ENCODE measurements at places on chromosomes 5 and 9.

DNA sequence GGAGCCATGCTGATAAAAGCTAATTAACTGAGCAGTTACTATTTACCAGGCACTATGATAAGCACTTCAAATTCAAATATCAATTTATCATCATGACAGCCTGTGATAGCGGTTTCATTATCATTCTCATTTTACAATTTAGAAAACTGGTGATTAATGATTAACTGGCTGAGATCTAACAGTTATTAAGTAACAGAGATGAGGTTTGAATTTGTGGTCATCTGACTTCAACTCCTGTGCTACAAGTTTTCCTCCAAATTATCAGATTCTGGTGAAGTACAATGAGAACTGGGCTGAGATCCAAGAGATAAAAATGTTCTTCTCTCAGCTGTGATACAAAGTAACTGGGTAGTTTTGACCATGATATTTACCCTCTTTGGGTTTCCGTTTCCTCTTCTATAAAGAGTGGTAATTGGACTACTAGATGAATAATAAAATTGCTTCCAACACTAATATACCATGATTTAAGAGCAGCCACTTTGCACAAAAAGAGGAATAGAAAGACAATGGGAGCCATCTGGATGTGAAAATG lies 74.5 kb upstream of the CCNG1 start:
- DNase-seq: no peak

DNA sequence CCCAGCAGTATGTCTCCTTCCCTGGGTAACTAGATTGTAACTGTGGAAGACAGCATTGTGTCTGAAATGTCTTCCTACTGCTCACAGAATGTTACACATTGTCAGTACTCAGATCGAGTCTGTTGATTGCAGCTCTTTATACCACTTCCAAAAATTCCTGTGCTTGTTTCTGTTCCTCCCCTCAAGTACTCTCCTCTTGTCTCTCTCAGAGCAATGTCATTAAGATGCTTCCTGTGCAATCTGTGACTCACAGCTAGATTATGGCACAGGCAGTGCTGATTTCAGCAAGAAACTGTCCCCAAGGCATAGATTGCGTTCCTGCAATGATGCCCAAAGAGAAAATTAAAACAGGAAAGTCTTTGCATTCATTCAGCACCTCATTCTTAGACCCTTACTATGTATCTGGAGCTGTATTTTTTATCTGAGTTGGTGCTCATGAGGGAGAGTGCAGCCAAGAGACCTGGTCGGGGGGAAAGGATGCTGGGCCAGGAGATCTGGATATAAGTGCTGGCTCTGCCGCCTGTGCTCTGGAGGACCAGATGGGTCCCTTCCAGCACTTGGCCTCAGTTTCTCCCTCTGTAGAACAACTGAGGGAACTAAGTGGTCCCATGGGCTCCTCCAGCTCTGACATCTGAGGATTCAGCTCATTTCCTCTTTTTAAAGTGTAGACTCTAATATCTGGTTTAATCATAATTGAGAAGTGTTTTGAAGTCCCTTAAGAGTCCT lies 40.8 kb upstream of the GNPDA1 start:
- DNase-seq: peak; percentile 49

DNA sequence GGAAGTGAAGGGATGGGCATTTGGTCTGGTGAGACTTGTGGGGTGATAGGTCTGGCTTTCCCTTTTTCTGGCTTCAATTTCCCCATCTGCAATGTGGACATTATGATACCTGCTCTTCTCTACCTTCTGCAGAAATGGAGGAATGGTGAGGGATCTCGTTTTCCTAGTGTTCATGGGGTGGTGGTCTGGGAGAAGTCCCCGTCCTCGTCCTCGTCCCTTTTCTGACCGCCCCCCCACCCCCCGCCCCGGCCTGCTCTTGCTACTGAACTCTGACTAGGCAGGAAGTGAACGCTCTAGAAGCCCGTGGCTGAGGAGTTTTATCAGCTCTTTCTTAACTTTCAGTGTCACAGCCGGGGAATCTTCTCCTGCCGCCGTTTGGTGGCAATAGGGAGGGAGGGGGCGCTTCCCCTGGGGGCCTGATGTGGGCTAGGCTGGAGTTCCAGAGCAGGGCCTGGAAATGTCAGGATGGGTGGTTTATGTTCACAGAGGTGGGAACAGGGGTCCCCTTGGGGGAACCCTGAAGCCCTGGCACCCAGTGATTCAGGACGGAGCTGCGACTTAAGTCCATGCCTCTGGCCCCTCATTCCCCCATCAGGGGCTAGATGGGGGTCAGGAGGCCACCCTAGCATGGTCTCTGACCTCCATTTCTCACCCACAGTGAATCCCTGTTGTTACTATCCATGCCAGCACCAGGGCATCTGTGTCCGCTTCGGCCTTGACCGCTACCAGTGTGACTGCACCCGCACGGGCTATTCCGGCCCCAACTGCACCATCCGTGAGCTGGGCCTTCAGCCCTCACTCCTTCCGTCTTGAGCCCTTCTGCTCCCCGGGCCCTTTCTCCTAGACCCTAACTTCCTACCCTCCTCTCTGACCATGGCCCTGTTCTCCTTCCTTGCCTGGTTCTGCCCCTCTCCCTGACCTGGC lies 6.7 kb downstream of the PTGS1 start:
- no peak for DNase-seq

DNA sequence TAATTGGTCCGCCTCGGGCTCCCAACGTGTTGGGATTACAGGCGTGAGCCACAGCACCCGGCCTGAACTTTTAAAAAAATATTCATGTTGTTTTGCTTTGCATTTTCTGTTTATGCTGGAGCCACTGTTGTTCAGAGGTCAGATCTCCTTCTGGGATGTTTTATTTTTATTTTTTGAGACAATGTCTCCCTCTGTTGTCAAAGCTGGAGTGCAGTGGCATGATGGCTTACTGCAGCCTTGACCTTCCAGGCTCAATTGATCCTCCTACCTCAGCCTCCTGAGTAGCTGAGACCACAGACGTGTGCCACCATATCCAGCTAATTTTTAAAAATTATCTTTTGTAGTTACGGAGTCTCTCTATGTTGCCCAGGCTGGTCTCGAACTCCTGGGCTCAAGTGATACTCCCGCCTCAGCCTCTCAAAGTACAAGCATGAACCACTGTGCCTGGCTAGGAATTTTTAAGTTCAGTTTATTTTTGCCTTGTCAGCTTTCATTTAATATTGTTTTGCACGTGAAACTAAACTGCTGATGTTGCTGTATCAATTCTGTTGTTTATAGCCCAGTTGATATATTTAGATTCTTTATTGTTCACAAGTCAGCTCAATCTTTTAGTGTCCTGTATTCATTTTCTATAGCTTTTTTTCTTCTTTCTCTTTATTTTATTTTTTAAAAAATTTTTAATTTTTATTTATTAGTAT lies 13.7 kb downstream of the TMEFF1 start:
- no peak for DNase-seq

GRCh38 chr5:7246287-7246686 lies 149.7 kb upstream of the ADCY2 start:
- peak; percentile 1 for DNase-seq

DNA sequence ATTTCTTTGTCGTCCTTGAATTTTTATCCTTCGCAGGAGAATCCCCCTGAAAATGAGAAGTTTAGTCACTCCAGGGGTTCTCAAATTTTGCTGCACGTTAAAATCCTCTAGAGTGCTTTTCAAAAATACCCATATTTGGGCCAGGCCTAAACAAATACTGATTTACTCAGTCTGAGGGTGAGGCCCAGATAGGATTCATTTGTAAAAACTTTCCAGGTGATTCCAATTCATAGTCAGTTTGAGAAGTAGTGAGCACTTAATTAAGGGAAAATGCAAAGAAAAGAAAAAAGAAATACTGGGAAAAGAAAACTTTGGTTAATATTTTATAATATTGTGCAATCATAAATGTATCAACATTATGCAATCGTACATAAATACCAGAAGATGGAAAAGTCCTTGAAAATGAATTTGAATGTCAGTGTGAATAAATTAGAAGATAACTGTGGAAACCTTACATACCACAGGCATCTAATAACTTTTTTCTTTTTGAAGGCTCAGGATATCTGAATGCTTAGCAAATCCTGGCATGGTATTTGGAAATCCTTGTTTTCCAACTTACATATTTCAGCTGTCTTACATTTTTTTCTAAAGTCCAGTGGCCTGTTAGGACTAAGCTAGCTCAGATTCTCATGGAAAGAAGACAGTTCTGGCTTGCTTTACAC lies 116.5 kb upstream of the DAPK1 start:
- DNase-seq: peak; percentile 15

- DNase-seq: no peak
These were observed 11.4 kb downstream of the JADE2 start for GRCh38 chr5:134536876-134537275.

DNA sequence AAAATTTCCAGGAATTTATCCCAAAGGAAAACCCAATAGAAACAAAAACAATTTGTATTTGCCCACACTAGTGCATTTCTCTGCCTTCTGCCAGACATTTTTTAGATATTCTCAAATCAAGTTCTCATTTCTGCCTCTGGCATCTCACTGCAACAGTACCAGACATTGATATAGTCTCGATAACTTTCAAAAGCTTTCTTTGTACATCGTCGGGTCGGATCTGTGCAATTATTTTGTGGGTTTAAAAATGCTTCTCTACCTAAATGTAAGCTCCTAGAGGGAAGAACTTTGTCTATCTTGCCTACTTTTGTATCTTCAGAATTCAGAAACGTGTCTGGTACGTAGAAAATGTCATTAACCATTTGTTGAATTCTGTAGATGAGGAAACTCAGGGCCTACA lies 125.5 kb upstream of the LIFR start:
- no peak for DNase-seq

GRCh38 chr9:90007516-90008440 lies 403.0 kb downstream of the GADD45G start:
- DNase-seq: peak; percentile 78

GRCh38 chr9:116387934-116388698 lies 234.5 kb downstream of the PAPPA start:
- DNase-seq: peak; percentile 77

DNA sequence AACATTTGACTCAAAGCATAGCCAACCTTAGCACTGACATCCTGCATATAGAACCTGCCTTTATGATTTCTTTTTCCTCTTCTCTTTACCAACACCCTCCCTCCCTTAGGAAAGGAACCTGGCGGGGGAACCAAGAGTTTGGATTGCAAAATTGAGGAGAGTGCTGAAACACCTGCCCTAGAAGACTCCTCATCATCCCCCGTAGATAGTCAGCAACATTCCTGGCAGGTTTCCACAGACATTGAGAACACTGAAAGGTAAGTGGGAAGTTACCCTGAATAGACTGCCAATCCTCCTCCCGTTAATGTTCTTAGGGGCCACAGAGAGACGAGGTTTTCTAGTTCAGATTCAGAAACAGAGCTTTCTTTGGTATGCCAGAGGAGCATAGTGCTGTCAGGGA lies 88.8 kb downstream of the RGS7BP start:
- DNase-seq: no peak

GRCh38 chr9:37410969-37411785 lies 11.3 kb upstream of the GRHPR start:
- no peak for DNase-seq

DNA sequence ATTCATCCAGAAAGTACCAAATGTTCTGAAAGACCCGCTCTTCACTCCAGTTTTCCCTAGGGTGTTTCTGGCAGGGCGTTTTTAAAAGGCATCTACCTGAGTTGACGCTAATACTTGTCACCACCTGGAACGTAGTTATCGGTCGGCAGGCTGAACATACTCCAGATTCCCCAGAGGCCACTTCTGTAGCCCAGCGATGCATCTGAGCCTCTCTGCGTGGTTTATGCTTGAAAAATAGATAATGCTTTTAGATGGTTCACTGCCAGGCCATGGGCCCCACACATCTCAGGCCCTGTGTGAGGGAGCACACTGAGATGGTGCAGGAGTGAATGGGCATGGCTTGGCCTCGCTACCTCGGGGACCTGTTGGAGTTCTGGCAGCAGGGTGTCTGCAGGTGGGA lies 33.0 kb upstream of the NCS1 start:
- no peak for DNase-seq

DNA sequence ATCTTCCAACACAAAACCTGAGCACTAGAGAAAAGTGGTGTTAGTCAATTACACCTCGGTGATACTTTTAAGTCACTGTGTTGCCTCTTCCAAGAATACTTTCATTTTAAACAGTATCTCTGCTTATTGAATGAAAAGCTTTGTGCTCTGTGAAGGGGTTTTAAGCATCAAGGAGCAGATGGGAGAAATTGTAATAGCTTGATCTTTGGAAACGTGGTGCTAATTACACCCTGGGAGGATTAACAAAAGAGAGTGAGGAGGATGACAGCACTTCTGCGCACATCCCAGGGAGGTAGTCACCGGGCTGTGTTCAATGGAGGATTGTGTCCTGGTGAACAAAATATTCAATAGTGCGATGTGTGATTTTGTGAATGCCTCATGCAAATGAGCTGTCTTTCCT lies 477.4 kb upstream of the ADAMTS16 start:
- no peak for DNase-seq

GRCh38 chr9:33906769-33907168 lies 89.8 kb downstream of the UBE2R2 start:
- no peak for DNase-seq

- DNase-seq: no peak
These were observed 37.8 kb downstream of the FAM78A start for GRCh38 chr9:131238402-131239021.

- DNase-seq: no peak
These were observed 8.4 kb upstream of the TNC start for GRCh38 chr9:115126404-115126803.

DNA sequence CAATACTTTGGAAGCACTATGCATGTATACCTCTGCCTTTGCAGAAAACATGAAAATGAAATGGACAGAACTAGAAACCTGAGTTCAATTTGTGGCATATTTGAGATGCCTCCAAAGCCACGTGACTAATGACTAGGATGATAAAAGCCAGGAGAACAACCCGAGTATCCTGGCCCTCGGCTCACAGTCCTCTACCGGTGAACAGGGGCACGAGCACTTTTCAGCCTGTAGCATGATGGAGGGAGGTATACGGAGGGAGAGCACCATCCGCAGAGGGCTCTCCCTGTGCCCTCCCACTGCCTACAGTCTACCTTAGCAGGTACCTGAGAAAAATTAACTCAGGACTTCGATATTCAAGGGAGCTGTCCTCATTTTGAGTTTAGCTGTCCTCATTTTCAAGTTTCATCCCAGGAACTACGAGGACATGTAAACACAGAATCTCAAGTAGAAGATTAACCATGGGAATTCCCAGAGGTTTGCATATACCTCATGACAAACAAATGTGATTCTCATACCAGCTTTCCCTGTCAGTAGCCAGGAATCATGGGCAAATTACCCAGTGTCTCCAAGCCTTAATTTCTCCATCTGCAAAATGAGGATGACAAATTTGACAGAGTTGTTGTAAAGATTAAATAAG lies 249.3 kb downstream of the DNAH5 start:
- no peak for DNase-seq

DNA sequence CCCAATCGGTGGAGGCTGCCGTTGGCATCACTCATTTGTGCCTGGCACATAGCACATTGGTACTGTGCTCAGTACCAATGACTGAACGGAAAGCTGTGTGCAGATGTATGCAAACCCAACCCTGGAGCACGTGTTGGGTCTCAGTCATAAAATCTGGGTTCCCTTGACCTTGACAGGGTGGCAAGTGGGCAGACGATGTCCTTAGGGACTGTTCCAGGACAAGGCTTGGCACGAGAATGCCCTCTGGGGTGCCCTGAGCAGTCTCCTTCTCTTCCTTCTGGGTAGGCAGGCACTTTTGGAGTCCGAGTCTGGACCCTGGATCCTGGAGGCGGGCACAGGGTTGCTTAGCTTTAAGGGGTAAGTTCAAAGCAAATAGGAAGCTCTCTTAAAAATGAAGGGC lies 75.8 kb downstream of the MACROH2A1 start:
- DNase-seq: no peak

- peak; percentile 73 for DNase-seq
These were observed 33.9 kb downstream of the OLFML2A start for GRCh38 chr9:124810663-124811355.

All from bronchial epithelial cell (primary cell).